ENCODE measurements at places on chromosomes 3 and 15.

GRCh38 chr15:35533130-35534110 lies 12.5 kb downstream of the DPH6 start:
- DNase-seq = no peak

DNA sequence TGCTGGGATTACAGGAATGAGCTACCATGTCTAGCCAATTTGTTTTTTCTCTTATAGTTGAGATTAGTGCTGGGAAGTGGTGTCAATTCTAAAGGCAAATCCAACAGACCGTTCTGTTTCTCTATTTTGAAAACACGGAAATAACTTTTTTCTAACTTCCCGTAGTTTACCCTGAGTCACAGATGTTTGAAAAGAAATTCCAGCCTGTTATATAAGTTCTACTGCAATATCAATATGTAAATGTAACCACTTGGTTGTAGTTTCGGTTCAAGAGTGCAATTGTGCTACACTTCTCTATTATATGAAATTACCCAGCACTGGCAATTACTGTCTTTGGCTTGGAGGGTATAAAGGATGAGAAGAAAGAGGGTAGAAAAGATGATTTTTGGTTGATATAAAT lies 22.3 kb upstream of the GNB4 start:
- DNase-seq = no peak

- DNase-seq = no peak
These were observed 425.9 kb downstream of the EPHA3 start for GRCh38 chr3:89533275-89533674.

DNA sequence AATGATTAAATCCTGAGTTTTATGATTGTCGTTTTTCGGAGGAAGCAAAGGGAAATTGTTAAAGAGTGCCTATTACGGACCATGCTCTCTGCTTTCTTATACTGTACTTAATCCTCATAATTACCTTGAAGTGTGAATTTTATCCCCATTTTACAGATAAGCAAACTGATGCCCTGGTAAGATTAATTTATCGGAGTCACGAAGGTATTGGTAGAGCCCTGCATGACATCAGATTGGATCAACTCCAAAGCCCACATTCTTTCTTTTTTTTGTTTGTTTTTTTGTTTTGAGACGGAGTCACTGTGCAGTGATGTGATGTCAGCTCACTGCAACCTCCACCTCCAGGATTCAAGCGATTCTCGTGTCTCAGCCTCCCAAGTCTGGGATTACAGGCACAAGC lies 1.6 kb upstream of the GNB4 start:
- no peak for DNase-seq

DNA sequence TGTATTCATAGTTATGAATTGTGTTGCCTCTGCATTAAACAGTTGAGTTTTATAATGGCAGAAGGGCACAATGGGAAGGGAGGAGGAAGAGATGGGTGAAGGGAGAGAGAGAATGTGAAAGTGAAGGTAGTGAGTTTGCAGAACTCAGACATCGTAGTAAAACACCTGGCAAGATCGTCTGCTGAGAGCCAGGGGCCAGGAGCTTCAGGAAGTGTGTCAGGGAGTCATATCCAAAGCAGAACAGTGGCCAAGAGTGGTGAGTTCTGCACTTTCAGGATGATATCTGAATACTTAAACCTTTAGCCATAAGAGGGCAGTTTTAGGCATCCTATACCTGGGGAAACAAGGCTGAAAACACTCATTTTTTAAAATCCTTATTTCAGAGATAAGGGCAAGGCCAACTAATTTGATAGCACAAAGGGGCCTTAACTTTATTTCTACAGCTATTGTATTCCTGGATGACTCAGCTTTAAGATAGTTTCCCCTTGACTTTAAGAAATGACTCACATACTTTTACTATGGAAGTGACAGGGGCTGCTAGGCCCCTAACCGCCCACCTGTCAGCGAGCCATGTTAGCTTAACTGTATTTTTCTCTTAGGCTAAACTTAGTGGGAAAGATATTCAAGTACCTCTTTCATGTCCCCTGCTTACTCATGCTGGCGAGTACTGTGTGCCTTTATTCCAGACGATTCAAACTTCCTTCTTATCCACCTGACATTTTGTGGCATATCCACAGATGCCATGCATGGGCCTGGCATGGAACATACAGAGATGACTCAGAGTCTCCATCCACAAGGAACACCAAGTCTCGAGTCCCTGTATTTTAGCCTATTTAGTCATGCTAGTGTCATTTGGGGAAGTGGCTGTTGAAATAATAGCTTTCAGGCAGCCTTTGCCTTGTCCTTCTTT lies 53.9 kb downstream of the RLBP1 start:
- DNase-seq = peak; percentile 37

- DNase-seq = no peak
These were observed 337.4 kb downstream of the NLGN1 start for GRCh38 chr3:173734895-173735294.

GRCh38 chr15:41423979-41424659 lies 7.2 kb downstream of the RTF1 start:
- no peak for DNase-seq

DNA sequence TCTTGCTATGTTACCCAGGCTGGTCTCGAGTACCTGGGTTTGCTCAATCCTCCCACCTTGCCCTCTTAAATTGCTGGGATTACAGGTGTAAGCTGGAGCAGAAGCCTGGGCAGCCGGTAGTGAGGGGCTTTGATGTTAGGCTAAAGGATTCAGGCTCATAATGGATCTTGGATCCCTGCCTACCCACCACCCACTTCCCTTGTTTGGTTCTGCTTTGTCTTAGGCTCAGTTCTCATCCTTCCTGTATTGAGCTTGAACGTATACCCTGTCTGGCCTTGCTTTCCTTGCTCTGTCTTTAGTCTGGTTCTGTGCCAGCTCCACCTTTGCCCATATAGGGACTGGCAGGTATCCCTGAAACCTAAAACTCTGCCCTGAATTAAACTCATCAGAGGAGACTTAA lies 1.7 kb downstream of the PPCDC start:
- DNase-seq = no peak

DNA sequence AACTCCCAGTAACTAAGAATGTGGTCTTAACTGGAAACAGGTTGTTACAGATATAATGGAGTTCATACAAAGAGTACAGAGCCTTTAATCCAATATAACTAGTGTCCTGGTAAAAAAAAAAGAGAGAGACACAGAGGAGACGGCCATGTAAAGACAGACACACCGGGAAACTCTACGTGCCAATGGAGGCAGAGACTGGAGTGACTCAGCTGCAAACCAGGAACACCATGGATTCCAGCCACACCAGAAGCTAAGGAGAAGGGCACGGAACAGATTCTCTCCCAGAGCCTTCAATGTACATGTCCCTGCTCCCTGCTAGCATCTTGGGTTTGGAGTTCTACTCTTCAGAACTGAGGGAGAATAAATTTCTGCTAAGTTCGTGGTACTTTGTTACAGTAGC lies 4.5 kb downstream of the RNF168 start:
- no peak for DNase-seq

- DNase-seq = no peak
These were observed 15.0 kb upstream of the HPS3 start for GRCh38 chr3:149114458-149114857.

DNA sequence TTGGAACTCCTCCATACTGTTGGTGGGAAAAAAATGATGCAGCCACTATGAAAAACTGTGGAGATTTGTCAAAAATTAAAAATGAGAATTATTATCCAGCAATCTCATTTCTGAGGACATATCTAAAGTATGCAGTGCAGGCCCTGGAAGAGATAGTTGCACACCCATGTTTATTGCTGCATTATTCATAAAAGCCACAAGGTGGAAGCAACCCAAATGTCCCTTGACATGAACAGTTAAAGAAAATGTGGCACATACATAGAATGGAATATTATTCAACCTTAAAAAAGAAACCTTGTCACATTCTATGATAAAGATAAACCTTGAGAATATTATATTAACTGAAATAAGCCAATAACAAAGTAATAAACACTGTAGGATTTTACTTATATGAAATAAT lies 80.9 kb upstream of the ARHGEF26 start:
- DNase-seq = no peak

DNA sequence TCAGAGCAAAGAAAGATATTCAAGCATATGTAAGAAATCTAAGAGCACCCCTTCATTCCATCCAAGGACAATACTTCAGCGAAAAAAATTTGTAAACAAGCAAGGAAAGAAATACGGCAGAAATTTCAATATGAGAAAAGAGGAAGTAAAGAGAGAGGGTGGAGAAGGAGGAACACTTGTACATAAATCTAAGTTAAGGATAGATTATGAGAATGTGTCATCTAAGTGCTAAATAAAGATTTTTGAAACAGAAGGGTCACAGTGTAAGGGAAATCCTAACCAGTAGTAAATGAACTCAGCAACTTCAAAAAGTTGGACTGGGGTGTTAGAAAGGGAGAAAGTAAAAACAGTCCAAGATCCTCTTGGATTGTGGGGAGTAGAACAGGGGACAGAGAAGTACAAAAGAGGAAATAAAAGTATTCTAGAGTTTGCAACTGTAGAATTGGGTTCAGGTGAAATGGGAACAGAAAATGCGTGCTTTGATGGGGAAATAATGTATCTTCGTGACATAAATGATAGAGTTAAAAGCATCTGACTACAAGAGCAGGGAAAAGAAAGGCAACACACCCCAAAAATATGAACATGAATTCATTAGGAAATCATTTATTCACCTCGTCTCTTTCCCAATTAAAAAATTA lies 68.5 kb upstream of the ATP13A5 start:
- DNase-seq = no peak

DNA sequence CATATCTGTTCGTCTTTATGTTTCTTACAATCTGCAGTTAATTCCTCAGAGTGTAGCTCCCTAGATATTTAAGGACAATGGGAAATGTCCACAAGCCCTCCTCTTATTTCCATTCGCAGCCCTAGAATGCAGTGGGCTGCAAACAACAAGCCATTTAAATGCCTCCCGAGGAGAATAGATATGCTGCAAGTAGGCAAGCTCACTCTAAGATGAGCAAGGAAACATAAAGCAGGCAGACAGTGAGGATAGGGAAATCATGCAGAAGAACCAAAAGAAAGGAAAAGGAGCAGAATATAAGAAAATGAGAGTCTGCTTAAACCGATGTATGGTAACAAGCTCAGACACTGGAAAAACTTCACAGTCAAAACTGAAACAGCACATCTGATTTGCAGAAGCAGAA lies 561.9 kb downstream of the GBE1 start:
- DNase-seq = peak; percentile 2

GRCh38 chr3:43015572-43015971 lies 36.5 kb downstream of the GASK1A start:
- no peak for DNase-seq

All from occipital lobe (tissue), 3 donors.